ENCODE measurements at places on chromosomes 2 and 18. TPM values are rescaled to one million over a fixed set of nuclear protein-coding genes. Genes with fewer than 3 reads are reported as not detected.

DNA sequence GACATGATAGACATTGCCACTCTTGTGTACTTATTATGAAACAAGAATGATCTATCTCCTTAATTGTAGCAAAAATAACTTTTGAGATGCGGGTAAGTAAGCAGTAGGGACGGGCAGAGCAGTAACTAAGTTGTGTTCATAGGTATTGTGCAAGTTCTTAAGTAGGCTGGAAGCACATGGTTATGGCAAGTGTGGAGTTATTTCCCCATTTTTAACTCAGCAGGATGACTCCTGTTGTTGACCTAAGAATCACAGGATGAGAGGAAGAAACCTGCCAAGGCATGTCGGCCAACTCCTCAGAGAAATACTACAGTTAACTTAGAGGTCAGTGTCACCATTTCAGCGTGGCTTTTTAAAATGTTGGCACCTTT, 51.1 kb upstream of the FN1 start:
- H3K27ac ChIP-seq, result no peak overlapping the region
- no peak for DNase-seq
- no peak overlapping the region for H3K4me3 ChIP-seq
- no peaks in the 10 kb centered on the region for H3K4me1 ChIP-seq

GRCh38 chr2:229920011-229920641, 1.7 kb downstream of the TRIP12 start:
- H3K36me3 ChIP-seq, result peaks cover 9% of the 10 kb centered on the region
- peak overlapping the region; percentile 99 for H3K27ac ChIP-seq
- peaks cover 14% of the 10 kb centered on the region for H3K4me1 ChIP-seq
- H3K4me3 ChIP-seq, result peak overlapping the region; percentile 99
- no peak for DNase-seq

DNA sequence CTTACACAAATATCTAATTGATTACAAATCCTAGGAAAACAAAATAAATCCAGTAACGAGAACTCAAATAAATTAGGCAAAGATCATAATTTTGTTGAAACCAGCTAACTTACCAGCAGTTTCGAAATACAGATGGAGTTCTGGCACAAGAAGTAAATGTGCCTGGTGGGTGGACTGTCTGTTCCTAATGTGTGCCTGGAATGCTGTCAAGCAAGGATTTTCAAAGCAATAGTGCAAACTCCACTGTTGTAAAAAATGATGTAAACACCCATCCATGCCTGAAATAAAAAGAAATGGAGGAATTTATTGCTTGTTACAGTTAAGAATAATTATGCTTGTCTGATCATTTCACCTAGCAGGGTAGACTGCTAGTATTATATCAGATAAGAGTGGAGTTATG, 423.9 kb upstream of the MAP2 start:
- no peaks in the 10 kb centered on the region for H3K36me3 ChIP-seq
- no peak for DNase-seq
- no peaks in the 10 kb centered on the region for H3K4me1 ChIP-seq
- no peaks in the 10 kb centered on the region for H3K27me3 ChIP-seq
- no peak overlapping the region for H3K4me3 ChIP-seq
- H3K27ac ChIP-seq, result no peak overlapping the region

The ZNF804A gene
- not detected for total RNA-seq

DNA sequence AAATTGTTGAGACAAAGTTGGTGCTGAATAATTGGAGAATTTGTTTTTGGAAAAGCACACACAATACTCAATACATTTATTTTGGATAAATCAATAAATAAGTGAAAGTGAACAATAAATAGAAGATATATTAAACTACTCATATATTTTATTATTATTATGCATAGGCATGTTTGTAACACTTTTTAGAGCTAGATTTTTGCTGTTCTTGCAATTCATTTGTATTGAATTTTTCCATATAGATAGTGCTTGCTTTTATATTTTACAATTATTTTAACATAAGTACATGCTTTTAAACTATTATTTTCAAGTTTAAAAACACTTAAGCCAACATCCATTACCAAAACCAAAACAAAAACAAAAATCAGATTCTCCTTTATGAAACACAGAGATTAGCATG, 43.9 kb downstream of the BAZ2B start:
- DNase-seq, result no peak
- H3K27me3 ChIP-seq, result no peaks in the 10 kb centered on the region
- no peak overlapping the region for H3K27ac ChIP-seq
- H3K36me3 ChIP-seq, result peaks cover 28% of the 10 kb centered on the region

The ENOSF1 gene
- 70.8 TPM for total RNA-seq

DNA sequence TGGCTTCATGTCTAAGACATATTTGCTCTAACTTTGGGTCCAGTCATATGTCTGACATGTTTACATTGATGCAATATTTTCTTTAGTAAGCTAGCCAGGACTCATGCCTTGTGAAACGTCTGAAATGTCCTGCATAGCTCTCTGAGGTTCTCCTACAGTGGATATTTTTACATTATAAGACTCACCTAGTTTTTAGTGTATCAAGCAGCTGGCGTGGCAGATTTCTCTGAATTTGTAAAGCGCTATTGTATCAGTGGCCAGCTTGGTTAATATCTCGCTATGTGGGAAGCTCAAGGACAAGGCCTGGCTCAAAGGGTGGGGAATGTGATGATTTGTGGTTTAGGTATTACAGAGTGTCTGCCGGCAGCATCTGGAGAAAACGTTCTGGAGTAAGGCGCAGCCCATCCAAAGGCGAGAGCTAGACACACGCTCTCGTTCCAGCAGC, 164.3 kb downstream of the LTBP1 start:
- H3K36me3 ChIP-seq, result peaks cover 3% of the 10 kb centered on the region
- H3K4me1 ChIP-seq, result no peaks in the 10 kb centered on the region
- no peaks in the 10 kb centered on the region for H3K27me3 ChIP-seq
- H3K4me3 ChIP-seq, result no peak overlapping the region
- H3K27ac ChIP-seq, result no peak overlapping the region

DNA sequence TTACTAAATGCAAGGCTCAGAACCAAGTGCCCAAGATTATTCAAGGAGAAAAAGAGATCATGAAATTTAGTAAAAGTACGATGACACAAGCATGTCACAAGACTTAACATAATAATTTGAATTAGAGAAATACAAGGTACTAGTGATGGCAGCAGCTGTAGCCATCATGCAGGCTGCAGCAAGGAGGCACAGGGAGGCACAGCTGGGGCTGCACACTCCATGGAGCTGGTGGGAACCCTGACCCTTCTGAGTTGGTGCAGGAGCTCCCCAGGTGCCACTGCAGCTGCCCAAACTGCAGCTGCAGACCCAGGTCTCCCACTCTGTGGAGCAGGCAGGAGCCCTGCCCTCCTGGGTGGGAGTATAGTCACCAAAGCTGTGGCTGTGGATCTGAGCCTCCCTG, 46.0 kb downstream of the COL3A1 start:
- no peak for DNase-seq
- H3K27me3 ChIP-seq, result no peaks in the 10 kb centered on the region
- no peak overlapping the region for H3K27ac ChIP-seq
- H3K36me3 ChIP-seq, result no peaks in the 10 kb centered on the region
- no peaks in the 10 kb centered on the region for H3K4me1 ChIP-seq
- no peak overlapping the region for H3K4me3 ChIP-seq

DNA sequence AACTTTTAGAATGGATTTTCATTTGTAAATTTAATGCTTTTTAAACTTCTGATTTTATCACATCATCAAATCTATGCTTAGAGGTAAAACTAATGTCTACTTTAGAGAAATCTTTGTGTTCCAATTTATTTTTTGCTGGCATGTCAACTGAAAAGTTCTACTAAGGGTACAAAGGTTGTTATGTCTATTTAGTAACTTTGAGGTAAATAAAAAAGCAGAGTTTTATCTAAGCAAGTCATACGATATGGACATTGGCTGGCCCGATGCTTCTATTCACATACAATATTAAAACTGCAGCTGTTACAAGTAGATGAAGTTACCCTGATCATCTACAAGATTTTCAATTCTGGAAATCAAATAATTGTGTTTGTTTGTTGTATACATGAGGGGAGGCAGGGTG, 1575.1 kb downstream of the LRP1B start:
- DNase-seq, result no peak
- H3K27ac ChIP-seq, result no peak overlapping the region
- no peaks in the 10 kb centered on the region for H3K36me3 ChIP-seq
- H3K27me3 ChIP-seq, result no peaks in the 10 kb centered on the region
- no peak overlapping the region for H3K4me3 ChIP-seq

DNA sequence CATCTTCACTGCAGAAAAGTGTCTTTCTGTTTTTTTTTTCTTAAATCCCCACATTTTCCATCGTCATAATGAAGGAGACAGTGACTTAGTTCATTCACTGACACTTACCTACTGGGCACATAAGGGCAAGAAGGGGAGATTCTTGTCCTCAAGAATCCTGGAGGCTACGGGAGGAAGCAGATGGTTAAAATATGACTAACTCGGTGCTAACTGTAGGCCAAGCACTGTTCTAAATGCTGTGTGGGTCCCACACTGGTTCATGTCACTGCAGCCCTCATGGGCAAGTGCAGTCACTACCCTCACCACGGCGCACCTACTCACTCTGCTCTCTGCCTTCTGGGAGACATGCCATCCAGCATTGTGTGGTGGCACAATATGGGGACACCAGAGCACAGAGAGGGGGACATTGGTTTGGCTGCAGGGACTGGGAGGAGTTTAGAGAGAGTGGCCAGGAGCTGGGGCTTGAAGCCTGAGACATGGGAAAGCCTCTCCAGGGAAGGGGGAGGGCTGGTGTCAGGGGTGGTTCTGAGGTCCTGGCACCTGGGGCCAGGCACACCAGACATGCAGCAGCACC, 305.2 kb downstream of the MYCN start:
- H3K27ac ChIP-seq, result no peak overlapping the region
- no peak for DNase-seq
- H3K4me1 ChIP-seq, result peaks cover 11% of the 10 kb centered on the region
- H3K27me3 ChIP-seq, result peaks cover 32% of the 10 kb centered on the region

The MOCOS gene
- 2.0 TPM for total RNA-seq

DNA sequence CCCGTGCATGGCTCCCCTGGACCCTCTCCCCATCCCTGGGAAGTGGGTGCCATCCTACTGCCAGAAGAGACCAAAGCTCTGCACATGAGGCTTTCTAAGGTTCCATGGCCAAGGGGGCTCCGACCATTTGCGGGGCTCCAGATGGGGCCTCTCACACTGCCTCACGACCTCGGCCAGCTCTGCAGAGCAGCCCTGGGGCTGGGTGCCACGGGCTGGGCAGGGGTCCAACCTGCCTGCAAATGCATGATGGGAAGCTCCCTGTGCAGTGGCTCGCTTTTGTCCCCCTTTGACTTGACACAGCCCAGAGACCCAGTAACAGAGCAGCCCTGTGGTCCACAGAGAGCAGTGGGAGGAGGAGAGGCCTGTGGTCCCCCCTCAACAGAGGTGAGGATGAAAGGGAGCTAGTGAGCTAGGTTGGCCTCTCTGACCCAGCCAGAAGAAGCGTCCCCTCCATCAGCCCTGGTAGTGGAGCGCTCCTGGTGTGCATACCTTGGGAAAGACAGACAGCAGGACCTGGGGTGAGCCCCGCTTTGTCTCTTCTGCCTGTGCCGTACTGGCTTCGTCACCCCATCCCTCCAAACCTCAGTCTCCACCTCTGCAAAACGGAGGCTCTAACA, 174.1 kb downstream of the DDX1 start:
- H3K27me3 ChIP-seq, result peaks cover 73% of the 10 kb centered on the region
- peaks cover 34% of the 10 kb centered on the region for H3K4me1 ChIP-seq
- no peak overlapping the region for H3K27ac ChIP-seq
- H3K4me3 ChIP-seq, result no peak overlapping the region
- H3K36me3 ChIP-seq, result no peaks in the 10 kb centered on the region

- H3K27me3 ChIP-seq, result no peaks in the 10 kb centered on the region
- H3K27ac ChIP-seq, result no peak overlapping the region
- DNase-seq, result no peak
- peaks cover 28% of the 10 kb centered on the region for H3K4me1 ChIP-seq
- H3K4me3 ChIP-seq, result no peak overlapping the region
- no peaks in the 10 kb centered on the region for H3K36me3 ChIP-seq
Observed at GRCh38 chr2:159508140-159508539, 108.2 kb downstream of the BAZ2B start.

The MYOM1 gene
- total RNA-seq, result 1.1 TPM

DNA sequence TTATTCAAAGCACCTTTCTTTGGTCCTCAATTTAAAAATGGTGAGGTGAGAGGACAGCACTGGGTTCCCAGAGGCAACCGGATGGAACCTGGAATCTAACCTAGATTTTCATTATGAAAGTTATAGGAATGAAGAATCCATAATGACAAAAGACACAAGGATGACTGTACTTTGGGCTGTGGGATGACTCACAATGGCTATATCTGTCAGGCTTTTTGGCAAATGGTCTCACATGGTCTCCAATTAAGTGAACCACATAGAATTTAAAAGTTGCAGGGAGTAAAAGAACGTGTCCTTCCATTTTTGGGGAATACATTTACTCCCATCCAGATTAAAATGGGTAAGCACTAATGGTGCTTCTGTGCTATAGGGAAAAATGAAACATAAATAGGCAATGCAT, 31.8 kb upstream of the LYPD1 start:
- H3K4me1 ChIP-seq, result no peaks in the 10 kb centered on the region
- peaks cover 7% of the 10 kb centered on the region for H3K27me3 ChIP-seq
- no peak overlapping the region for H3K27ac ChIP-seq
- no peaks in the 10 kb centered on the region for H3K36me3 ChIP-seq
- H3K4me3 ChIP-seq, result no peak overlapping the region
- DNase-seq, result no peak

DNA sequence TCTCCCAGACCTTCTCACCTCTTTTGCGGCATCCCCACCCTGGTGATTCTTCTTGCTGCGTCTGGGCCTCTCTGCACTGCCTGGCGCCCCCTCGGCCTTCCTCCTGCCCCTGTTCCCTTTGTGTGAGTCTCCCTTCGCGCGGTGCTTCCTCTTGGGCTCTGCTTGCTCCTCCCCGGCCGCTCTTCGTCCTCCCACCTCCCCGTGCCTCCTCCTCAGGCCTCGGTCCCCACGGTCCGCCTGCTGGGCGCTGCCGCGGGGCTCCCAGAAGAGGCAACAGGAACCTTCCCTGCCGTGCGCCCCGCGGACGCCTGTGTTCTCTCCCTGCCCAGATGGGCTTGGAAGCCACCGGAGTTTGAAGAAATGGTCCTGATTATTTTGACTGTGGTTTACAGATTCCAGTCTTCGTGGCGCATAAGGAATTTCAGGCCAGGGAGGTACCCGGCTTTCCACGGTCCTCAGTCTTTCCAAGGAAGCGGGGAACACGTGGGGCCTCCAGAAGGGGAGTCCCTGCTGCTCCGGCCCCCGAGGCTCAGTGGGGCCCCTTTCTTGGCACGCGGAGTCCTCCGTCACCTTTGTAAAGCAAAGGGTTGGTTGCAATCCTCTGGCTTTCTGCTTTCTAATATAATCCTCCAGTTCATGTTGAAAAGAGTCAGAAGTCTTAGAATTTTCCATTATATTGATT, 13.1 kb downstream of the RNU2-63P start:
- no peak overlapping the region for H3K27ac ChIP-seq
- peaks cover 8% of the 10 kb centered on the region for H3K27me3 ChIP-seq
- no peak for DNase-seq
- no peaks in the 10 kb centered on the region for H3K36me3 ChIP-seq
- H3K4me1 ChIP-seq, result peaks cover 2% of the 10 kb centered on the region
- H3K4me3 ChIP-seq, result no peak overlapping the region

GRCh38 chr18:8912348-8913326, 189.9 kb upstream of the NDUFV2 start:
- peaks cover 2% of the 10 kb centered on the region for H3K36me3 ChIP-seq
- no peak for DNase-seq
- peaks cover 2% of the 10 kb centered on the region for H3K4me1 ChIP-seq
- no peaks in the 10 kb centered on the region for H3K27me3 ChIP-seq
- H3K27ac ChIP-seq, result peak overlapping the region; percentile 60

The GPR45 gene
- total RNA-seq, result not detected
